ENCODE measurements at places on chromosomes 1 and 21.

GRCh38 chr1:234139966-234140365 is 233.3 kb upstream of the COA6 start:
- no peak for DNase-seq

DNA sequence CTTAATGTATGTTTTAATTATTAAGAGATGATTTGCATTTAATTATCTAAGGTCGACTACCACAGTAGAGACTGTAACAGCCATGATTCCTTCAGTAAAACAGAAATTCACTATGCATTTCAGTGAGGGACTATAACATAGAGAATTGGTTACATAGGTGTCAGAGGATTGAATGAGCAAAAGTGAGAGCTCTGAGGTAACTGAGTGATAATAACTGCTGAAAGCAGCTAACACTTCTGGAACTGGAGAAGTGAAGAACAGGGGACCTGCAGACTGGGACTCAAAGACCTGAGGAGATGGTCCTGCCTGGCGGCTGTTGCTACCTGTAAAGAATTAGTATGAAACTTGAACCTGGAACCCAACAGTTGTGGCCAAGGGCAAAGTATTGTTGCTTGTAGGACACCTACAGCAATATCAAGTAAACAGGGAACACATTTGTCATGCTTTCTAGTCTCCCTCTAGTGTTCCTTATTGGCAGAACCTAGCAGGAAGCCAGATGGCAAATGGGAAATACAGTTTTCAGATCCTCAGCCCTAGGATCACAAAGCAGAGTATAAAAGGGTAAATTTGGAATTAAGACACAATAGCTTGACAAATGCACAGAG is 110.6 kb downstream of the HS2ST1 start:
- no peak for DNase-seq

GRCh38 chr21:46598581-46599572 is 6.0 kb downstream of the S100B start:
- peak; percentile 13 for DNase-seq

- no peak for DNase-seq
Observed at GRCh38 chr1:150692720-150693119, 4.2 kb downstream of the GOLPH3L start.

DNA sequence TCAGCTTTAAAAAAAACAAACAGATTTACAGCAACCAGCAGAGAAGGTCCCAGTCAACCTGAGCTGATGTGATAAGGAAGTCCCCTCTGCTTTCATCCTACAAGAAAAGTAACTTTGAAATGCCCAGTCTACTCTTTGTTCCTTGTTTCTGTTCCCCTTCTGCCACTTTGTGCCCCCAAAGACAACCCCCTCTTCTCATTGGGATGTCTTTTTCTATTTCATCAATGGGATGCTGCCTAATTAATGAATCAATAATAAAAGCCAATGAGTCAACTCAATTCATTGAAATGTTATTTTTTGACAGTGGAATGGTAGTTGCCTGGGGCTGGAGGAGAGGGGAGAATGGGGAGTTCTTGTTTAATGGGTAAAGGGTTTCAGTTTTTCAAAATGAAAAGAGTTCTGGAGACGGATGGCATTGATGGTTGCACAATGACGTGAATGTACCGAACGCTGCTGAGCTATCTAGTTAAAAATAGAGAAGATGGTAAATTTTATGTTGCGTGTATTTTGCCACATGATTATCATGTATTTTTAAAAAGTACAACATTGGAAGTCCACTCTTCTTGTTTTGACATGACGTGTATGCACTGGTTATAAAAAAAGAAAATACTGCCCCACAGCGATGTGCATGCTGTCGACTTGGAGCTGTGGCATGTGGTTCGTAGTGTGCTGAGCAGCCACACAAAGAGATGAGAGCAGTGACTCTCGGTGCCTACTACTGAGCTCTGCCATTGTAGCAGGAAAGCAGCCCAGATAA is 22.4 kb upstream of the PADI2 start:
- DNase-seq = no peak

DNA sequence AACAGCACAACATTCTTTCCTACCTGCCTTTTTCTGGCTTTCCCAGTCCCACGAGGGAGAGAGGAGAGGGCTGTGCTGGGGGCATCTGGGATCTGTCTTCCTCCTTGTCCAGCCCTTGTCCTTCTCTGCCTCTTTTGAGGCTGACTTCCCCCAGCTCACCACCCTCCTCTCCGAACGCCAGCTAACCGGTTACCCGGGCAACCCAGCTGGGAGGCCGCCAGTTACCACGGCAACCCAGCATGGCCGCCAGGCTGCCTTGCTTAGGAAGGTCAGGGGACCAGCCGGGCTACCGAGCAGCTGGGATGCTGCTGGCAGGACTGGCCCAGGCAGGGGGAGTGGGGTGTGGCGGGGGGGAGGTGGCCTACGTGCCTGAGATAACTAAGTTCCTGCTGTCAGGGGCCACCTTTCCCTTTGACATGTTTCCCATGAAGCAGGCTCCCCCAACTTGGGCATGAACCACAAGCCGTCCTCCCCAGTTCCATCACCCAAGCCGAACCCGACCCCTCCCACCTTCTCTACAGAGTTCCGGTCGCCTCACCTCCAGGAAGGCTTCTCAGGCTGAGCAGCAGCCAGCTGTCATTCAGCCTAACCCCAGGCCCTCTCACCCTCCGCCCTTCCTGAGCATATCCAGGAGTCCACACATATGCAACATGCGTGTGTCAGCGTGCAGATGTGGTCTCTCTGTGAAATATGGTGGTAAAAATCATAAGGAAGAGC is 8.7 kb downstream of the PLEKHA6 start:
- no peak for DNase-seq

Data from T-cell (primary cell).